ENCODE measurements at places on chromosomes 12 and 14. TPM values are rescaled to one million over a fixed set of nuclear protein-coding genes. Genes with fewer than 3 reads are reported as not detected.

GRCh38 chr12:105803292-105803691 is 335.5 kb downstream of the NUAK1 start:
- DNase-seq, result no peak

GRCh38 chr14:103625356-103626095 is 3.5 kb upstream of the KLC1 start:
- no peak for DNase-seq

DNA sequence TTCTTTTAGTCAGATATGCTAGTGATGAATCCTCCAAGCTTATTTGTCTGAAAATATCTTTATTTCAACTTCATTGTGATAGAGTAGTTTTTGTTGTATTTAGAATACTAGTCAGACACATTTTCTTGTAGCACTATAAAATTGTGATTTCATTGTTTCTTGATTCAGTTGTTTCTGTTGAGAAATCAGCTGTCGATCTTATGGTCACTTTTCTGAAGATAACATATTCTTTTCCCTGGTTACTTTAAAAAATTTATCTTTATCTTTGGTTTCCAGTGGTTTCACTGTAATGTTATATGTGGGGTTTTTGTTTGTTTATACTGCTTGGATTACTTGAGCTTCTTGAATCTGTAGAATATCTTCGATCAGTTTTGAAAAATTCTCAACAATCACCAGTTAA is 426.1 kb downstream of the SOX5 start:
- no peak for DNase-seq

- no peak for DNase-seq
Observed at GRCh38 chr12:89567691-89568239, 41.9 kb upstream of the POC1B start.

DNA sequence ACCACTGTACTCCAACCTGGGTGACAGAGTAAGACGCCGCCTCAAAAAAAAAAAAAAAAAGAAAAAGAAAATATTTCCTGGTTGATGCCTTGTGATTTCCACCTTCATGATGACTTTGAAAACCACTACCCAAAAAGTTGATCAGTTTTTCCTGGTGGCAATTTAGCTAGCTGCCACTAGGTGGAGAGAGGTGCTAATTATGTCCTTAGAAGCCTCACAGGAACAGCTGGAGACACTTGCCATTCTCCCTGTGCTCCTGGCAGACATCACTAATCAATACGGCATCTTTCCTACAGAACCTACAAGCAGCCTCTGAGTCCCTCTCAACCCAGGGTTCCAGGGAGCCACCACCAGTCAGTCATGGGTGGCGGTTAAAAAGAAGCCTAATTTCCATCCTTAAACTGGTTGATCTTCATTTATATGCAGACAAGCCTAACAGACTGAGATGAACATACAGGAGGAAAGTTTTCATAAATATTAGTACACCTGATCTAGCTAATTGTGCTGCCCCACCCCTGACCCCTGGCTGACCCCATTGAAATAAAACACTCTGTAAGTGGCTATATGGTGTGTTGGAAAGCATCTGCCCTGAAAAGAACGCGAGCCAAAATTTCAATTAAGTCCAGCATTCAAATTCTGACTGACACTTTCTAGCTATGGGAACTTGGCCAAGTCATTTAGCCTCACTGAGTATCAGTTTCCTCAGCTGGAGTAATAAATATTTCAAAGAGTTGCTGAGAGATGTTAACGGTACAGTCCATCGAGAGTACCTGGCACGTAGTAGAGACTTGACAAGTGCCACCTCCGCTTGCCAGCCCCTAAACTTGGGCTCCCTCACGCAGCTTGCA is 6.2 kb upstream of the OAS1 start:
- no peak for DNase-seq

DNA sequence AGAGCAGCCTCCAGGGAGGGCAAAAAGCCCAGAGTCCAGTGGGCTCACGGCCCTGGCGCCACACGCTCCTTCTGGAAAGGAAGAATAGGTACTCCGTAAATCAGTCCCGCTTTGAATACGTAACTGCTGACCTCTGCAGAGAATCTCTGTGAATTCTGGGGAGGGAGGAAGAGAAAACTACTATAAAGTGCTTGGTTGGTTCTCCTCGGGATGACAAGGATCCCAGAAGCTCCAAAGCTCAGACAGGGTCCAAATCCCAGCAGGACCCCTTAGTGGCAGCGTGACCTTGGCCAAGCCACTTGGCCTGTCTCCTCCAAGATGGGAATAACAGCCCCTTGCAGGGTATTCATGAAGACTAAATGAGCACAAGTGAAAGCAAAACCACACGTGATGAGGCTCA is 31.7 kb downstream of the ANO2 start:
- DNase-seq, result no peak

GRCh38 chr12:62700091-62700880 is 233.7 kb downstream of the MON2 start:
- no peak for DNase-seq

DNA sequence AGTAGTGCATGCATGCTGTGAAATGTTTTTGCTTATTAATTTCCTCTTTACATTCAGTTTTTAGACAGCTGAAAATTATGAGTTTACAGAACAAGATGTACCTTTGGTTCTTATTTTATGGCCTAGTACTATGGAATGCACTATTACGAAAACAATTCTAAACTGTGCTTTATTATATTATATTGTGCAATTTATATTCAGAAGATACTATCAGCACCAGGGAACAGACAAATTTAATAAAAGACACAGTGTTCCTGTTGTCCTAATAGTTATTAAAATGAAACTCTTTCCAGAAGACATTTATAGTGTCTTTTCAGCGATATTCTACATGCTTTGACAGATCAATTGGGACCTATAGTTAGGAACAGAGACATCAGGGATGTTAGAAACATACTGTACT is 427.3 kb downstream of the BTG1 start:
- DNase-seq, result no peak

DNA sequence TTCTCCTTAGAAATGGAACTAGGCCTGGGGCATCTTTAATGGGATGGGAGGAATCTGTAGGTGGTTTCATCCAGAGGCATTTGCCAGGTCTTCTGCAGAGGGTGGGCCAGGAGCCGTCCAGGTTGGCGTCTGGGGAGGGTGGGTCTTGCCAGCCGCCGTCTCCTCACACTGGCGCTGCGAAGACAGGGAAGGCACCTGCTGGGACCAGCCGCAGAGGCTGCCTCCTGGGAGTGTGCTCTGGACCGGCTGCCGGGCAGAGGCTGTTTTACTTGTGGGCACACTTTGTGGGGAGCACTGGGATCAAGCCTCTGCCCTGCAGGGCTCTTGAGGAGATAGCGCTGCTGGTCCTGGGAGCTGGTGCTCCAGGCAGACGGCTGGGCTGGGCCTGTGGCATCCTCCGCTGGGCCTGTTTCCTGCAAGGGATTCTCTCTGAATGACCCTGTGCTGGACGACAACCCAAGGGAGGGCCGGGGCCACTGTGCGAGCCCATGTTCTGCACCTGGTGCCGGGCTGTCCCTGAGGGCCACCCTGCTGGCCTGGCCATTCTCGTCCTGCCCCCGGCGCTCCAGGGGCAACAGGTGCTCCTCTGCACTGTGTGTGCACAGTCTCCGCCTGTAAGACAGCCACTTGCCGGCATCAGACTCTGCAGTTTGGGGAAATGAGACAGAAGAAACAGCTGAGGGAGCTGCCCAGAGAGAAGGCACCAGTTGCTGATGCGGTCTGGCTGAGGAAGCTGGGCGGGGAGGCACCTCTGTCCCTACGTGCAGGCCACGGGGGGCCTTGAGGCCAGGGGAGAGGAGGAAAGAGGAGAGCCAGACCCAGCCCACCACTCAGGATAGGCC is 10.0 kb upstream of the TEX22 start:
- DNase-seq, result no peak

DNA sequence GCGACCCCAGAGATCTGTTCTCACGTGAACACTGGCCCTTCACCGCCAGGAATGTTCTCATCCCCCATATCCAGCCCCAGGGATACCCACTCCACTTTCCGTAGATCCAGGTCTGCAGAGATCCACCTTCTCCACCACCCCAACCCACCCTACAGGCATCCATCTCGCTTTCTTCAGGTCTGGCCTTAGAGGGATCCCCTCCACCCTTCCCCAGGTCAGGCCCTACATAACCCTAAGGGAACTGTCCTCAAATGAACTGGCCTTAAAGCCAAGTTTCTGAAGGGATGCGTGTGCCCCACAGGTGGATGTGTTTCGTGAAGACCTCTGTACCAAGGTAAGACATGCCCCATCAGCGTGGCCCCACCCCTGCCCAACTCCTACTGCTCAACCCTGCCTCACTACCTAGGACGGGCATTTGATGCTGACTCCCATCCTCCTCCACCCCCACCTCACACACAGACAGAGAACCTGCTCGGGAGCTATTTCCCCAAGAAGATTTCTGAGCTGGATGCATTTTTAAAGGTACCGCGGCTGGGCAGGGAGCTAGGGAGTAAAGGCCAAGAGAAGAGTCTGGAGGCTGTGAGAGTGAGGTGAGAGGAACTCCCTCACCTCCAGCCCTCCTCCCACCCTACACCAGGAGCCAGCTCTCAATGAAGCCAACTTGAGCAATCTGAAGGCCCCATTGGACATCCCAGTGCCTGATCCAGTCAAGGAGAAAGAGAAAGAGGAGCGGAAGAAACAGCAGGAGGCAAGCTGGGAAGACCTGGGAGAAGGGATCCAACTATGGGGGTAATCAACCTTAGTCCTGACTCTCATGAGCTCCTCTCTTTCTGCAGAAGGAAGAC is 912 bp downstream of the PSME1 start:
- no peak for DNase-seq

DNA sequence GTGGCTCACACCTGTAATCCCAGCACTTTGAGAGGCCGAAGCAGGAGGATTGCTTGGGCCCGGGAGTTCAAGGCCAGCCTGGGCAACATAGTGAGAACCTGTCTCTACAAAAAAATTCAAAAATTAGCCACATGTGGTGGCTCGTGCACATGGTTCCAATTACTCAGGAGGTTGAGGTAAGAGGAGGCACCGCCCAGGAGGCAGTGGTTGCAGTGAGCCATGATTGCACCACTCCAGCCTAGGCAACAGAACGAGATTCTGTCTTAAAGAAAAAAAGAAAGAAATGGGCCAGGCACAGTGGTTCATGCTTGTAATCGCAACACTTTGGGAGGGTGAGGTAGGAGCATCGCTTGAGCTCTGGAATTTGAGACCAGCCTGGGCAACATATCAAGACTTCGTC is 33.5 kb downstream of the MAP1LC3B2 start:
- no peak for DNase-seq

DNA sequence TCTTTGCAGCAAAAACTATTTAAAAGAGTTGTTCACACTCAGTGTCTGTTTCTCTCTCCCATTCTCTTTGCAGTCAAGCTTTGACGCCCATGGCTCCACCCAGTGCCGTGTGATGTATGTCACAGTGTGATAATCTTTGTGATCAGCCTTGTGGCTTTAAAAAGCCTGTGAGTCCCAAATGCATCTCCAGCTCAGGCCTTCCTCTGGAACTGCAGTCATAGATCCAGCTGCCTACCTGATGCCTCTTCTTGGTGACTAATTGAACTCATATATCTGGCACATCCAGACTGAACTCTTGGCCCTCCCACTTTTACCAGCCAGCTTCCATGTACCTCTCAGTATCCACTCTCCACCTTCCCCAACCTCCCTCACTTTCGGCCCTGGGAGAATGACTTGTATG is 182.8 kb upstream of the ARHGAP5 start:
- DNase-seq, result no peak

DNA sequence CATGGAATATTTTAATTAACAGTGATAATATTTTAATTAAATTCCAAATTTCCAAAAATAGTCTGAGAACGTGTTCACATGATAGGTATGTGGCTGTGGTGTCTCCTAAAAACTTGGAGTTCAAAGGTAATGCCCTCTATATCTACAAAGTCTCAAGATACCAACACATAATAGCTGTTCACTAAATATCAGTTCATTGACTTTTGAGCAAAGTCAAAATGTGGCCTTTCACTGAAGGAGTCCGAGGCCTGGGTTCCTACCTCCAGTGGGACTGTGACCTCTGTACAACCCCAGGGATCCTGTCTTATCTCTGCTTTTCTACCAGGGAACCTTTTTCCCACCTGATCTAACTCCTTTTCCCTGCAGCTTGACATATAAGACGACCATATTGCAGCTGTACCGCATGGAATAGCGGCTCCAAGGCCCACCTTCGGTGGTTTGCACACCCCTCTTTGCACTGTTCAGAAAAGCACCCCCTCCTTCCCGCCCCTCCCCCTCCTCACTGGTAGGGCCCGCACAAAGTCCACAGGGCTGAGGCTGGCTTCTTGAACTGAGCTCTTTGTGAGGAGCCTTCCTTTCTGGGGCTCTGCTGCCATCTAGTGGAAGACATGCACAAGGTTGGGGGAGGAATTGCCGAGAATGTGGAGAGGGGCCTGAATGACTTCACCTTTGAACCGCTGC is 3.1 kb downstream of the CCND2 start:
- DNase-seq, result peak; percentile 97

DNA sequence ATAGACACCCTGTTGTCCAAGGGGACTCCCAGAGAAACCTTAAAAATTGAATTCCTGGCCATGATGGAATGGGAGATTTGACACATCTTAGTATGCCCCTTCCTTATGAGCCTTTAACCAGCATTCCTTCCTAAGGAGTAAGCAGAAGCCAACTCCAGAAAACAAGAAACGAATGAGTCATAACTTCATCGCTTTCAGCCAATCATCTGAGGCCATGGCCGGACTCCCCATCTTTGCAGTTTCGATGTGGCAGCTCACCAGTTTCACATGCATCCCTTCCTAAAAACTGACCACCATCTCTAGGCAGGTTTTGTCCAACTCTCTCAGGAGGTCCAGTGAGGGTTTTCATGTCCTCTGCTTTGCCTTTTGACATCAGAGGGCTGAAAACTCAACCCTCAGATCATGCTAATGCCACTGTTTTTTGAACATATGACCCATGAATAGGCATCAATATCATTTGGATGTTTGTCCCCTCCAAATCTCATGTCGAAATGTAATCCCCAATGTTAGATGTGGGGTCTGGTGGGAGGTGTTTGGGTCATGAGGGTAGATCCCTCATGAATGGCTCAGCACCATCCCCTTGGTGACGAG is 19.9 kb downstream of the DAAM1 start:
- no peak for DNase-seq

The LRTM2 gene
- not detected for total RNA-seq

The ITGB7 gene
- 7.9 TPM for total RNA-seq

The PAX9 gene
- 1.8 TPM for total RNA-seq

The PPP1R1A gene
- total RNA-seq, result 0.65 TPM

The FAIM2 gene
- 1.4 TPM for total RNA-seq

The GLIPR1L2 gene
- 3.7 TPM for total RNA-seq

Data from lung (tissue), 17 donors.